ENCODE measurements at places on chromosomes 6 and 20.

- DNase-seq: no peak
Observed at GRCh38 chr6:146865756-146866379, 267.1 kb downstream of the ADGB start.

GRCh38 chr20:58700121-58700821, 7.7 kb downstream of the NPEPL1 start:
- DNase-seq: no peak

DNA sequence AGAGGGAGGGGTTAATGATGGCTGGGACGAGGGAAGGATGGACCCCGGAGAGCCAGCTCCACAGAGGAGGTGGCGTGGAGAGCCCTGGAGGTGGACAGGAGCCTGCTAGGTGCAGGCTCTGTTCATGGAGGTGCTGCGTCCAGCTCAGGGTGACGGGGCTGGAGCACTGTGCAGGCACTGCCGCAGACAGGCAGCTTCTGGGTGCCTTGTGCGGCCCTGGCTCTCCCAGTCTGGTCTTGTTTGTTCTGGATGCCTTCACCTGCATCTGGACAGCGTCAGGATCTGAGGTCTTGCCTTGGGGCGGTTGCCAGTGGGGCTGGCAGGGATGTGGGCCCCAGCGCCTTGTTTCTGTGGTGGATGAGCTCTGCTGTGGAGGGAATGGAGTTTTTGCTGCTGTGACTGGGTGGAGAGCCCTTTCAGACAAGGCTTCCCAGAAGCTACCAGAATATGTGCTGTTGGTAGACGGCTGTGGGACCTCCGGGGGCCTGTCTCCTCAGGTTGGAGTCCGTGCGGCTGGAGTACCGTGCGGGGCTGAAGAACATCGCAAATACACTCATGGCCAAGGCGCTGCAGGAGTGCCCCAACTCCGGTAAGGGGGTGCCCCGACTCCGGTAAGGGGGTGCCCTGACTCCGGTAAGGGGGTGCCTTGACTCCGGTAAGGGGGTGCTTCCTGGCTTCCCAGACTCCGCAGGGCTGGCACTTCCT, 7.8 kb upstream of the C20orf204 start:
- no peak for DNase-seq

- DNase-seq: peak; percentile 36
Observed at GRCh38 chr20:10219452-10219791, 792 bp downstream of the SNAP25 start.

Measured in CD4-positive, alpha-beta T cell treated with Interleukin-15 for 1 hour (primary cell).